ENCODE measurements at places on chromosomes 4 and X.

- no peak for DNase-seq
Observed at GRCh38 chr4:27206009-27206408, 345.4 kb downstream of the STIM2 start.

DNA sequence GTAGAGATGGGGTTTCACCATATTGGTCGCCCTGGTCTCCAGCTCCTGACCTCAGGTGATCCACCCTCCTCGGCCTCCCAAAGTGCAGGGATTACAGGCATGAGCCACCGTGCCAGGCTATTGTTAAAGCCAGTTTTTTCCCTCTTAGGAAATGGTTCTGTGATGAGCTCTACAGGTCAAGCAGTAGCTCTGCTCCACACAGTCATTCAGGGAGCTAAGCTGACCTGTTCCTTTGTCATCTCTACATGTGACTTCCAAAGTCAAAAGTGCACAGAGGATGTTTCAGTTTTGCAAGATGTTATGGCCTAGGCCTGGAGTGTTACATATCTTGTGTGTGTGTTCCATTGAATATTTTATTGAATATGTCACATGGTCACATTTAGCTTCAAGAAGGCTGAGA lies 11.4 kb downstream of the MCUB start:
- no peak for DNase-seq

DNA sequence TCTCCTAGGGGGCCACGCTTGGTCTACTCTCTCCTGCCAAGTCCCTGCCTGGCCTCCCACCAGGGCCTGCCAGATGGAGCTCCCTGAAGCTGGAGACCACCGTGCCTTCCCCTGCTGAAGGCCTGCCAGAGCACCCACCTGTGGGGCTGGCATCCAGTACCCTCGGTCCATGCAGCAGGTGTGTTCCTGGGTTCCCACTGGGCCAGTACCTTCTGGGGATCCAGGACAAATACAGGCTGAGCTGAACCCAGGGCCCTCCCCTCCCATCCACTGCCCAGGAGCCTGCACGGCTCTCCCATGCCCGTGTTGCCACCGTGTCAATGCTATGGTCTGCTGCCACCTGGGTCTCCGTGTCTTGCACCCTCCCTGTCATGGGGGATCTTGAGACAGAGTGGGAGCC lies 68.8 kb downstream of the ABLIM2 start:
- no peak for DNase-seq

- DNase-seq, result no peak
Observed at GRCh38 chr4:123497340-123497739, 100.7 kb downstream of the SPRY1 start.

- DNase-seq, result no peak
Observed at GRCh38 chr4:744212-744841, 38.7 kb downstream of the PCGF3 start.

DNA sequence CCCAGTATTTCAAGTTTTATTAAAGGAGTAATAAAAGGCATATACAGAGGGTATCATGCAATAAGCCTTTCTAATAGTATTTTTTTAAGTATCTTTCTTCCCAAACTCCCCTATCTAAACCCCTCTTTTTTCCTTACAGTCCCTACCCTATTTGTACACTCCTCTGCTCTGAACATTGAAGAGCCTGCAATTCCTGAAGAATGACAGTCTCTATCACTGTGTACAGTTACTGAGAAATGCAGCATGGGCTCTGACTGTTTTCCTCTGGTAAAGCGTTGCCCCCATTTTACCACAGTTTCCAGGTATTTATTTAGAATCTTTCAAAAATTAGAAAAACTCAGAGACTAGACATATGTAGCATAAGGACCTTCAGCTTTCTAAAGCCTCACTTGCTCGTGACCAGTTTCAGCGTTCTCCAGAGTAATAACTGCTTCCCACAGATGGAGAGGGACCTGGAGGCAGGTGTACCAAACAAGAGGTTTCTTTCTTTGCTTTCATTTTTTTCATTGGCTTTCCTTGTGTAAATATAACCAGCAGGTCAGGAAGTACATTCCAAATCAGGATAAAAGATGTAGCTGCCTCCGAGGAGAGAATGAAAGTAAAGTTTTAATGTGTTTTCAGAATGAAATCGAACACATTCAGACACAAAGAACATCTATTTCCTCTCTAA lies 230.8 kb downstream of the CFAP299 start:
- no peak for DNase-seq

GRCh38 chrX:15350329-15350996 lies 15.1 kb upstream of the PIGA start:
- no peak for DNase-seq

DNA sequence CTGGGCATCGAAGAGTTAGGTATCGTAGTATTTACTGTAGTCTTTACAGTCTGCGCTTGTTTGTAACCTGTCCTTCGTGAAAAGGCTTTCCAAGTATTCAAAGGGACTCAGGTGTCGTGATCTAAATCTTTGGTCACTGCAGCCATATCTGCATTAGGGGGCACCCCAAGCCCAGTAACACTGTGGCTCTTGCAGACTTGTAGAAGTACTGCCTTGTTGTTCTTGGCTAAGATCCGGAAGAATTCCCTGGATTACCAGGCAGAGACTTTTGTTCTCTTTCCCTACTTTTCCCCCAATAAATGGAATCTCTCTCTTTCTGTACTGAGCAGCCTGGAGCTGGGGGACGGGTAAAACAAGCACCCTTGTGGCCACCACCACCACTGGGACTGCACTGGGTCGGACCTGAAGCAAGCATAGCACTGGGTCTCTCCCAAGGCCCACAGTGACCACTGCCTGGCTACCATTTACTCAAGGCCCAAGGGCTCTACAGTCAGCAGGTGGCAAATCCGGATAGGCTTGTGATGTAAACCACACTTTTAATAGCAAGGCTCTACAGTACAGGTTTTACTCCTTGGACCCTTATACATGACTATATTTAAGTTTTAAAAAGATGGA lies 12.0 kb downstream of the CXorf58 start:
- DNase-seq, result no peak

DNA sequence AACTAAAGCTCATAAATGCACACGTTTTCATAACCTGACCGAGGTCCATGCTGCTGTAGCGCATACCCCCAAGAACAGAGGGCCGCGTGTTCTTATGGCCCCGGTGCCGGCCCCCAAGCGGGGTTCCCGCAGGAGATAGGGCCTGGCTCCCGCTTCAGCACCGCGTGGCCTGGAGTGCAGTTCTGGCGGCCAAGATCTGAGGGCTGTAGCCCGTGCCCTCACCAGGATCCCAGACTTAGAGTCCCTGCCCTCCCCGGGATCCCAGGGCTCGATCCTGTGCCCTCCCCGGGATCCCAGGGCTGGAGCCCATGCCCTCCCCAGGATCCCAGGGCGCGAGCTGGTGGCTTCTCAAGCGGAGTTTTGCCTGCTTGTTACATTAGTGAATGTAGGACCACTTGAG lies 1.0 kb upstream of the GRPEL1 start:
- DNase-seq, result no peak

- DNase-seq, result no peak
Observed at GRCh38 chr4:11355226-11355625, 73.5 kb downstream of the HS3ST1 start.

DNA sequence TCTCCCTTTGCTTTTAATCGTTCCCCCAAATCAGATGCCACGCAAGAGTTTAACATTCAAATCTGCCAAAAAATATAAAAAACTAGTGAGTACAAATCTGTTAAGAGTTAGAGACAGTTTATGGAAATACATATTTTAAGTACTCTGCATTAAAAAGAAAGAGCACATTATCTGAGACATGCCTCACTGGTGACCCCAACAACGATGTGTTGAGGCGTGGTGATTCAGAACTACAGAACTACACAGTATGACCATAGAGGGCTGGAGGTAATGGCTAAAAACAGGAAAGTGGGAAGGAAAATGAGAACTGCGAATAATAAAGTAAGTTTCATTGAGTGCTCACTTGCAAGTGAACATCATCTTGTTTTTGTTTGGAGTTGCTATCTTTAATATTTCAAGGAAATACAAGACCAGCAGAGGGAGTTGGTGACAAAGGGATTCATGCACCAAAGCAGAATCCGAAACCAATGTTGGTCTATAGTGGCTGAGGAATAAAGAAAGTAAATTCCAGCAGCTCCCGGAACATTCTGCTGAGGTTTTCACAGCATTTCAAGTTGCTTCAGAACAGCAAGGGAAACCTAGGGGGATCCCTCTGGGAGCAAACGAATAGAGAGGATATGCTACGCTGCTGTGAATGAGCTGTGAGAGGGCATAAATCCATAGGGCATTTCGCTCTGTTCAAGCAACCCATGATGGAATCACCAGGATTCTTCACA lies 92.2 kb downstream of the DCHS2 start:
- DNase-seq, result no peak

GRCh38 chr4:122889726-122890125 lies 32.7 kb downstream of the NUDT6 start:
- no peak for DNase-seq

DNA sequence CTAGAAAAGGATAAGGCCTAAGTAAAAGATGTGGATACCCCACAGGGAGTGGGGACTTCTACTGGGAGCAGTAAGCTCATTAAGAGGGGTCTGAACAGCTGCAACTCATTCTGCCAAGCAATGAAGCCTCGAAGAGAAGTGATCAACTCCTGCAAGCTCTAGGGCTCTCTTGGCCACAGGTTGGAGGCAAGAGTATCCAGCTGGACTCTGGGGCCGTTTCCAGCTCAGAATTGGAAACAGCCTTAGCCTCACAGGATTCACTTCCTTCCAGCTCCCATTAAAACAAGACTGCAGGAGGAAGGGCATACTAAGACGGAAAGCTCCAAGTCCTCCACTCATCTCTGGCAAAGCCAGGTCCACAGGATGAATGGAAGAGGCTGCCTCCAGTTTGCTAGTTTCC lies 126.3 kb downstream of the ATG4A start:
- DNase-seq, result no peak

DNA sequence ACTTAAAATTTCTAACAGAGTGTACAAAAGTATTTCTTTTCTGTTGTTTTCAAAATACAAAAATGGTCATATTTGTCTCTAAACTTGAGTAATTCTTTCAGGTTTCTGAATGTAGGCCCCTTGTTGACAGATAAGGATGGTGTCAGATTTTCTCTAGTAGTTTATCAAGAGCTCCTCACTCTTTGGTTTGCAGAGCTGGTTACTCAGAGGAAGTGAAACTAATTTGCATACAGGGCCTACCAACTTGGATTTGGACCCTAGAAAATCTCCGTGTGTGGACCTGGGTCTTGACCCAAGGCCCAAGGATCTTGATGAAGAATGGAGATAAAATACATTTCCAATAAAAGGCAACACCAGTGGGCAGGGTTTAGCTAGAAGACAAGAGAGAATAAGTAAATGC lies 433 bp upstream of the ADH6 start:
- DNase-seq, result no peak

GRCh38 chrX:13764765-13765164 lies 30.2 kb downstream of the OFD1 start:
- DNase-seq, result no peak

GRCh38 chr4:11223311-11223710 lies 205.4 kb downstream of the HS3ST1 start:
- DNase-seq, result no peak

DNA sequence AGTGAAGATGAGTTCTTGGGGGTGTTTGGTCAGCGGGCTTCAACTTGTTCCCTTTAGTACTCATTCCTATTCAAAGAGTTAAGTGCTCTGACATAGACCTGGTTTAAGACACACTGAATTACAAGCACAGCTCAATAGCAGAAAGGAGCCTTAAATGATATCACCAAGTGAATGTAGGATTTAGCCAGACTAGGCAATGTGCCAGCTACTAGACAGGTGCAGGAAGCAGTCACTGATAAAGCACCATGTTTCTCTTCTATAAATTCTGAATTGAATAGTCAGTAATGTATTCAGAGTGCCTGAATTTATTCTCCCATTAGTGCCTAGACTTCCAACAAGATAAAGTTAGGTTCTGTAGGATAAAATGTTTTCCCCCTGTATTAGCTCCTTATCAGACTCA lies 63.6 kb downstream of the ASB9 start:
- peak; percentile 42 for DNase-seq

DNA sequence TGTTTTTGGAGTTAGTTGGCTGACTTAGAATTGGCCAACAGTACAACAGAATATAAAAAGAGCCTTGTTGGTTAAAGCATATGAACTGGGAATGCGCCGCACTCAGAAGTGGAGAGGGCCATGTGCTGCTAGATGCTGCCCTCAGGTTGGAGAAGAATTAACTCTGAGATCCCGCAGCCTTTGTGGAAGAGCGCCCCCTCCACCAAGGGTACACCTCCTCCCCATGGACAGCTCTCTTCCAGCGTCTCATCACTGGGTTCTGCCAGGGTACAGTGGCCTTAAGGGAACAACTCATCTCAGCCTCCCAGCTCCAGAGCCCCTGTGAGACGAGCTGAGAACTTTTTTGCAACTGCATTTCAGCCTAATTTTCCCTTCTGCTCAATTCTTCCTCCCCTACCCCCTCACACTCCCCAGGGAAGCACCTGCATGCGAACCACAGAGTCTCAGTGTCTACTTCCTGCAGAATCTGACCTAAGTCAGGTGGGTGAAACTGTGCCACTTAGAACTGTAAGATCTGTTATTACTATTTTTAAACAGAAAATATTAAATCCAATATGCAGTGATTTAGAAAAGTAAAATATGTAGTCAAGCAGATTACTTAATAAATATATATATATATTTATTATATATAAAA lies 380.6 kb downstream of the RAB28 start:
- no peak for DNase-seq

- DNase-seq, result no peak
Observed at GRCh38 chr4:68535974-68536373, 40.1 kb downstream of the UGT2B17 start.

DNA sequence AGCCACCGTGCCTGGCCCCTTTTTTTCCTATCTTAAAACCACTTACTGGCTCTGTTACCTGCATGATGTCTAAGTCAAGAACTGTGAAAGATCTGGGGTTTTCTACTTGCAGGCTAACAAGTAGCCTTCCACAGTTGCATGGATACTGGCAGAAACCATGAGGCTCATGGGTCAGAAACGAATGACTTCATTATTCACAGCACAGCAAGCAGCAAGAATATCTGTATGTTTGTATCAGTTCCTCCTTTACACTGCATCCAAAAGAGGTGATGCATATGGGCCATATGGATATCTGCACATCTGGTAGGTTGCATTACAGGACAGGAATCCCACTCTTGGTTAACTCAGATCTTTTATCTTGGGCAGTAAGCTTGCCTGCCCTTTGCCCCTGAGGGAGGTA lies 154.9 kb upstream of the NUDT6 start:
- no peak for DNase-seq

GRCh38 chr4:188121530-188121929 lies 12.1 kb upstream of the TRIML2 start:
- no peak for DNase-seq

DNA sequence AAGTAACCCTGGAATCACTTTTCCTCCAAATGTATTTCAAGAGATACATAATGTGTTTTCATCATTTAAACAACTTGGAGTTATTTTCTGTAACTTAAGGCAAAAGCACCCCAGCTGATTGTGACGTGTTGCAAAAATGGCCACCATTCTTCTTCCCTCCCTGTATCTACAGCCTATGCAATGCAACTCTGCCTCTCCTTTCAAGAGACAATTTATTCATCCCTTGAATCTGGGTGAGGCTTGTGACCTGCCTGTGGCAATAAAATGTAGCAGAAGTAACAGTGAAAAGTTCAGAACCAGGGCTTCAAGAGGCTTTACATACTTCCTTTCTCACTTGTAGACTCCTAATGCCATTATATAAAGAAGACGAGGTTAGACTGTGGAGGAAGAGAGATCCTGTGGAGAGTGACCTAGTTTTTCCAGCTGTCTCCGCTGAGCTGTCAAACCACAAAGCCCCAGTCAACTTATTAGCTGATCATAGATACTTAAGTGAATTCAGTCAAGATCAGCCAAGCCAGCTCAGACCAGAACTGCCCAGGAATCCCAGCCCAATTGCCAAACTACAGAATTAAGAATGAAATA lies 81.0 kb upstream of the KLF3 start:
- no peak for DNase-seq

GRCh38 chr4:170097681-170098080 lies 7.9 kb upstream of the AADAT start:
- DNase-seq, result no peak
